ENCODE measurements at places on chromosomes 5 and 9. TPM values are rescaled to one million over a fixed set of nuclear protein-coding genes. Genes with fewer than 3 reads are reported as not detected.

The RNF208 gene
- total RNA-seq = 1.5 TPM

The STOML2 gene
- 214 TPM for total RNA-seq

The C5 gene
- 0.56 TPM for total RNA-seq

The MED27 gene
- 31.2 TPM for total RNA-seq

The TRIP13 gene
- 34.3 TPM for total RNA-seq

The F2RL2 gene
- total RNA-seq = 0.05 TPM

The SPINK5 gene
- total RNA-seq = 62.8 TPM

The CER1 gene
- not detected for total RNA-seq

The SLC27A6 gene
- total RNA-seq = 0.35 TPM

The SHROOM1 gene
- total RNA-seq = 2.4 TPM

The LHX6 gene
- not detected for total RNA-seq
